A673 (cell line): ENCODE measurements at places on chromosomes 3 and 15. TPM values are rescaled to one million over a fixed set of nuclear protein-coding genes. Genes with fewer than 3 reads are reported as not detected.
A peak's percentile ranks its signal among the peaks of the same experiment; 100 is the strongest.

DNA sequence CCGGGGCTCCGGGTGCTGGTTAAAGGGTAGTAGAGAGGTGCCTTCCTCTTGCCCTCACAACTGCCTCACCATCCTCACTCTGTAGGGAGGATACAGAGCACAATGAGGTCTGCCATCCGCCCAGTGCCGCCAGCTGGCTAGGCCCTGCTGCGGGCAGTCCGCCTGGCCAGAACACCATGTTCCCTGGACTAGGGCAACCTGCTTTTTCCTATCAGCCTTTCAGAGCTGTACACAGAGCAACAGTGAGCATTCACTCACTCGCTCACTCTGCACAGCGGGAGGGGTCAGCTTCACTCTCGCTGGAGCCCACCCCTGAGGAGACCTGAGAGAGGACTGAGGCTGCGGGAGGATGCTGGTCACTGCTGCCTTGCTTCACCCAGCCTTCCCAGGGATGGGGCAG lies 218.7 kb upstream of the CHRNA7 start:
- H3K27me3 ChIP-seq = no peaks in the 10 kb centered on the region
- DNase-seq = no peak
- no peaks in the 10 kb centered on the region for H3K36me3 ChIP-seq
- no peak overlapping the region for H3K4me3 ChIP-seq
- H3K27ac ChIP-seq = no peak overlapping the region

- H3K27me3 ChIP-seq = no peaks in the 10 kb centered on the region
- no peak overlapping the region for H3K27ac ChIP-seq
- no peaks in the 10 kb centered on the region for H3K36me3 ChIP-seq
- no peak overlapping the region for H3K4me3 ChIP-seq
Observed at GRCh38 chr3:121362035-121362734, 183.6 kb downstream of the POLQ start.

DNA sequence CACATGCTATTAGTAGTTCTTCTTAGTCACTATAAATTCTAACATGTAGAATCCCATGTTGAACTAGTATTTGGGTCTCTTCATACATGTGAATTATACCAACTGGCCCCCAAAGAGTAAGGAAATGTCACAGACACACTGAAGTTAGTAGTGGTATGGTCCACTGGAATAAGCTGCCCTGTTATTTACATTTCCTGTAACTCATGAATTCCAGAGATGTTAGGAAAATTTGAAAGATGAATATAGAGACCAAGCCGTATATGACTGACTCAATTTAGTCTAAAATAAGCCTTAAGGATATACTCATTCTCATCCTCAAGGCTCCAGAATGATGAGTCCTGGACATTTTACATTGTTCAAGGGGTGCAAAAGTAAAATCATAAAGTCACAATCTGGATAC lies 81.2 kb downstream of the FBXL22 start:
- no peak overlapping the region for H3K4me3 ChIP-seq
- H3K36me3 ChIP-seq = peaks cover 32% of the 10 kb centered on the region
- H3K4me1 ChIP-seq = no peaks in the 10 kb centered on the region

GRCh38 chr15:47688573-47689086 lies 28.7 kb upstream of the SEMA6D start:
- DNase-seq = peak; percentile 61
- no peak overlapping the region for H3K4me3 ChIP-seq
- H3K27ac ChIP-seq = peak overlapping the region; percentile 83
- H3K4me1 ChIP-seq = peaks cover 27% of the 10 kb centered on the region

DNA sequence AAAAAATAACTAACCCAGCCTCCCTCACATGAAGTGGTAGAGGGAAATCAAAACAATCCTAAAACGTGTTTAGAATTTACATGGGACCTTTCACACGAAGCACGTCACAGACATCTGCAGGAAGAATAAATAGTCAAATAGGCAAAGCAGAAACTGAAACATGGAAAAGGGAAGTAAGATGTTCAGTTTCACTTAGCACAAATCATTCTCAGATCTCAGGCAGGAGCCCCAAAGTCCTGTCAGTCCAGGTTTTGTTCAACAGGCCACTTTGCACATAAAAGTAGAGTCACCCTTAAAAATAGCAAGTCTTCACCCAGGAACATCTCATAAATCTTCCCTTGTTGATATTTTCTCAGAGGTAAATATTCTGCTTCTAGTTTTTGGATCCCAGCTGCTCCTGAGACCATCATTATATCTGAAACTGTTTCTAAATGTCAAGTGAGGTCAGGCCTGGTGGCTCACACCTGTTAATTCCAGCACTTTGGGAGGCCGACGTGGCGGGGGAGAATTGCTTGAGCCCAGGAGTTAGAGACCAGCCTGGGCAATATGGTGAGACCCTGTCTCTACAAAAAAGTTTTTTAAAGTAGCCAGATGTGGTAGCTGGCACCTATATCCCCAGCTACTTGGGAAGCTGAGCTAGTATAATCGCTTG lies 1.9 kb downstream of the RUBCN start:
- no peak overlapping the region for H3K4me3 ChIP-seq
- no peaks in the 10 kb centered on the region for H3K36me3 ChIP-seq
- H3K27ac ChIP-seq = no peak overlapping the region
- no peaks in the 10 kb centered on the region for H3K27me3 ChIP-seq
- H3K4me1 ChIP-seq = peaks cover 12% of the 10 kb centered on the region
- DNase-seq = no peak

DNA sequence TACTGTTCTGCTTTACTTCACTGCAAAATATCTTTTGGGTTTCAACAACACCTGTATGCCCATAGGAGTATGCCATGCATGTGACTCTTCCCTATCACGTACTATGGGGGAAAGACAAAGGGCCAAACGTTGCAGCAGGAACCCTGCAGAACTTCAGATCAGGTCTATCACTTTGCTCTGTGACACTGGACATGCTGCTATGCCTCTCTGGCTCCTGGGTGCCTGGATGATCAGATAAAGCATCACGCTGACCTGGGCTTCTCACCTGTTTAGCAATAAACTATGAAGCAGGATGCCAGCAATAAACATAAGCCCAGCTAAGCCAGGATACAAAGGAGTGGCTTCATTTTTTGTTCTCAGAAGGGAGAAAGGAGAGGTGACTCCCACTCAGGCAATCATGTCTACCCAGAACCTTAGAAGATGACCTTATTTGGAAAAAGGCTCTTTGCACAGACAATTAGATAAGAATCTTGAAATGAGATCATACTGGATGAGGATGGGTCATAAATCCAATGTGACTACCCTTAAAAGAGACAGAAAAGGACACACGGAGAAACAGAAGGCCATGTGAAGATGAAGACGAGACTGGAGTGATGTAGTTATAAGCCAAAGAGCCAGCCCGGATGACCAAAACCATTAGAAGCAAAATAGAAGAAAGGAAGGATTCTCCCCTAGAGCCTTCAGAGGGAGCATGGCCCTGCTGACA lies 19.3 kb downstream of the POMGNT2 start:
- no peaks in the 10 kb centered on the region for H3K4me1 ChIP-seq
- no peaks in the 10 kb centered on the region for H3K36me3 ChIP-seq
- peak; percentile 6 for DNase-seq
- H3K27me3 ChIP-seq = no peaks in the 10 kb centered on the region
- H3K4me3 ChIP-seq = no peak overlapping the region

- H3K27me3 ChIP-seq = no peaks in the 10 kb centered on the region
- H3K4me3 ChIP-seq = peak overlapping the region; percentile 34
- H3K36me3 ChIP-seq = no peaks in the 10 kb centered on the region
- peak; percentile 86 for DNase-seq
Observed at GRCh38 chr3:35664460-35664919, 25.2 kb downstream of the ARPP21 start.

DNA sequence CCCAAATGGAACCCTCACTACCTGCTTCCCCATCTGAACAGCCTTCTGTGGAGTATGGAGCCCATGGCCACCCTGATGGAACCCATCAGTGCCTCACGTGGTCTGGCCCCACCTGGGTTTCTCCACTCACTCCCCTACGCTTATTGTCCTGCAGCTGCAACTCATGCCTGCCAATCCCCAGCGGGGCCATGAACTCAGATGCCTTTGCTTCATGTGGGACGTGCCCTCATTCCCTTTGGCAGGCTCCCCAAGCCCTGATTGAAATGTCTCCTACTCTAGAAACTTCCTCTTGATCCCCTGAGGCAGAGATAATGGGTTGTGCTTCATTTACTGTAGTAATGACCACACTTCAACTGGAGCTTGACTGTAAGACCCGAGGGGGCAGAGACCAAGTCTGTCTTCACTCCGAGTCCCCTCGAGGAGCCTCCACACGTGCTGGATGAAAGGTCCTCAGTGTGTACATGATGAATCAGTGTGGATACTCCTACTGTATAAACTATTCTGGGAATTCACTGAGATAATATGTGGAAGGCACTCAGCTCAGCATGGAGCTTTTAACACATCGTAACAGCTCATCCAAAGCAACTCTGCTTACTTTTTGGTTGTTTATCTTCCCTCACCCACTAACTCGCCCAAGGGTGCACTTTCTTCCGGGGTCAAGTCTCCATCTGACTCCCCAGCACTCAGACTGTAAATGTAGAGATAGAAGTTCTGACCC lies 232.8 kb upstream of the BHLHE40 start:
- no peak overlapping the region for H3K27ac ChIP-seq
- no peaks in the 10 kb centered on the region for H3K27me3 ChIP-seq
- H3K4me1 ChIP-seq = peaks cover 17% of the 10 kb centered on the region
- no peaks in the 10 kb centered on the region for H3K36me3 ChIP-seq
- no peak for DNase-seq

DNA sequence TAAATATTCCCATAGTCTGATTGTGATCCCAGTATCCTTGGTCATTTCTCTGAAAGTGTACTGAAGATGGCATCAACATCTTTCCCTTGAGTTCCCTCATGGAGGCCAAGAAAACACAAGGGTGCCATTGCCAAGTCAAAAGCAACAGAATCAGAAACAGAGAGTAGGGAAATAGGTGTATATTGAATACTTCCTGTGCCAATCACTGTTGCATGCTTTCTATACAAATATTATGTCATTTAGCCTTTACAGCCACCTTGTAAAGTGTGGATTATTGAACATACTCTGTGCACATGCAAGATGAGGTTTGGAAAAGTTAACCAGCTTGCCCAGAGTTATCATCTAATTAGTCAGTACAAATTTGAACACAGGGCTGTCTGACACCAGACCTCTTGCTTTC lies 117.9 kb downstream of the MAP2K5 start:
- no peak for DNase-seq
- H3K27ac ChIP-seq = no peak overlapping the region
- H3K27me3 ChIP-seq = no peaks in the 10 kb centered on the region
- H3K4me1 ChIP-seq = peaks cover 10% of the 10 kb centered on the region

DNA sequence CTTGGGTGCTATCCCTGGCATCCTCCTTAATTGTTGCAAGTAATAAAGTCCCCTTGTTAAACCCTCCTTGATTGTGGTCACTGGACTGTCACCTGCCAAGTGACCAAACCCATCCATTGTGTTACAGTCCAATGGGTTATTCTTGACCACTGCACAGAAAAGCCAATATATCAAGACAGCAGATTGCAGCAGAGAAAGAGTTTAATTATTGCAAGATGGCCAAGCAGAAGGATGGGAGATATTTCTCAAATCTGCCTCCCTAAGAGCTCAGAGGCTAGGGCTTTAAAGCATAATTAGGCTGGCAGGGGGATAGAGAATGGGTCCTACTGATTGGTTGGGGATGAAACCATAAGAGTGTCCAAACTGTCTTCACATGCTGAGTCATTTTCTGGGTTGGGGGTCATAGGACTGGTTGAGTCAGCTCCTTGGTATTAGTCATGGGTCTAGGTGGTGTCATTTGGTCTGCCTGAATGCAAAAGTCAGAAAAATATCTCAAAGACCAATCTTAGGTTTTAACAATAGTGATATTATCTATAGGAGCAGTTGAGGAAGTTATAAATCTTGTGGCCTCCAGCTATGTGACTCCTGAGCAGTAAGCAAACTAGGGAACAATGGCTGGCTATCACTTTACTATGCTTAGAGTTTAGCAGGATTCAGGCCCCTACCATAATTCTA lies 19.1 kb upstream of the XYLB start:
- no peaks in the 10 kb centered on the region for H3K4me1 ChIP-seq
- no peak for DNase-seq
- no peaks in the 10 kb centered on the region for H3K36me3 ChIP-seq
- no peaks in the 10 kb centered on the region for H3K27me3 ChIP-seq

- H3K27ac ChIP-seq = no peak overlapping the region
- H3K36me3 ChIP-seq = no peaks in the 10 kb centered on the region
- H3K4me1 ChIP-seq = no peaks in the 10 kb centered on the region
- H3K27me3 ChIP-seq = no peaks in the 10 kb centered on the region
- no peak for DNase-seq
Observed at GRCh38 chr15:42691770-42692169, 45.2 kb downstream of the CDAN1 start.

DNA sequence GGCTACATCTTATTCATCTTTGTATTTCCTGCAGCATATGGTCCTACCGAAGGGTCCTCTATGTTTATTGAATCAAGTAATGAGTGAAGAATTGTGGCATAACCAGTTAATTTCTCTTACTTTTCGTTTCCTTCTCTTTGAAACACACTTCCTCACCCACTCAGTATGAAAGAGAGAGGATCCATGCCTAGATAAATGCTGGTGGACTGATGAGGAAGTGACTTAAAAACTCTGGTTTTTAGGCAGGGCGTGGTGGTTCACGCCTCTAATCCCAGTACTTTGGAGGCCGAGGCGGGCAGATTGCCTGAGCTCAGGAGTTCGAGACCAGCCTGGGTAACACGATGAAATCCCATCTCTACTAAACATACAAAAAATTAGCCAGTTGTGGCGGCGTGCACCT lies 2.2 kb upstream of the MB21D2 start:
- no peak overlapping the region for H3K4me3 ChIP-seq
- H3K27ac ChIP-seq = no peak overlapping the region
- H3K27me3 ChIP-seq = no peaks in the 10 kb centered on the region
- DNase-seq = no peak

GRCh38 chr3:46678280-46678679 lies 15.2 kb downstream of the ALS2CL start:
- DNase-seq = no peak
- H3K27me3 ChIP-seq = no peaks in the 10 kb centered on the region
- H3K4me1 ChIP-seq = no peaks in the 10 kb centered on the region
- no peak overlapping the region for H3K4me3 ChIP-seq
- H3K27ac ChIP-seq = no peak overlapping the region

The CCRL2 gene
- not detected in 2 replicates for total RNA-seq

The SOX2 gene
- 62.0 and 64.3 TPM in 2 replicates for total RNA-seq

The CTDSPL gene
- 13.2 and 14.0 TPM in 2 replicates for total RNA-seq

The SNX4 gene
- 43.6 and 47.3 TPM in 2 replicates for total RNA-seq

The COL6A5 gene
- total RNA-seq = 0.11 and 0.32 TPM in 2 replicates
